Germinal center (tissue), 1 donor: ENCODE measurements at places on chromosomes 1 and 21.
A peak's percentile ranks its signal among the peaks of the same experiment; 100 is the strongest.

DNA sequence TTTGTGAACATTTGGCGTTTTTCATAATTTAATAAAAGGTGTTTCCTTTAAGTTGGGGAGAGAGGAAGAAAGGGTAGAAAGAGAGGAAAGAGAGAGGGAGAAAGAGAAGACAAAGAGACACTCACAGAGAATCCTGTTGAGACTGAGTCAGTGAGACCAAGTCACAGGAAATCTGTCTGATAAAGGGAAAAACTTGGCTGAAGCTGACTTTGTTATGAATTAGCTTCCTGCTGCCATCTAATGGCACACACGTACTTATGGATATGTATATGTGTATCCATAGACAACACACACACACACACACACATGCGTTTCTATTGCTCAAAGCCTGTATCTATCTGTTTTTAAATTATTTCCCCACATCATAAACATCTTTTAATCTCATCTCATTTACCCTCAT lies 42.5 kb upstream of the DISC1 start:
- no peak for DNase-seq

DNA sequence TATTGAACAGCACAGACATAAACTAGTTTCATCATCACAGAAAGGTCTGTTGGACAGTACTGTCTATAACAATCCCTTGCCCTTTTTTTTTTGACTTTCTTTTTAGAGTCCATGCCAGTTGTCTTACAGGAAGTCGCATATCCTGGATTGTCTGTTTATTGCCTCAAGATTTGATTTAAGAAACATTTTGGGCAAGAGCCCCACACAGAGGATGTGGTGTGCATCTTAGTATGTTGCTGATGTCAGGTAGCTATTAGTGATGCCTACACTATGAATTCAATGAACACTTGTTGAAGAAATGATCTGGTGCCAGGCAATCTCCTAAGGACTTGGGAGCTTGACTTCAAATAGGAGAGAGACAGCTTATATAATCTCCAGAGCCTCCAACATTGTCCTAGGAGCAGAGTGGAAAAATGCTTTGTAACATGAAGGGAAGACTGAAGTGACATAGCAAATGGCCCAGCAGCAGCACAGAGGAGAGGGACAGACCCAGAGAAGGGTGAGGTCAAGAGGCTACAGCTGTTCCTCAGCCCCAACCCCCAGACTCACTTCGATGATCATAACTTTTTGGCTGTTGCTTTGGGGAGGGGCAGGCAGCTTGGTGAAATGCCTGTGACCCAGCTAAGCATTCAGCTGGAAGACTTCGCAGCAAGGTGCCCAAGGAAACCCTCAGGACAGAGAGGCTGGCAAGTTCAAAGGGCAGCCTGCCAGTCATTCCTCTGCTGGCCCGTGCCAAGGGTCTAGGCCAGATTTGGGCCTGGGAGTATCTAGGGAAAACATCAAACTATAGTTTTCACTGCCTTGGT lies 7.5 kb upstream of the RAB29 start:
- DNase-seq: peak; percentile 0

DNA sequence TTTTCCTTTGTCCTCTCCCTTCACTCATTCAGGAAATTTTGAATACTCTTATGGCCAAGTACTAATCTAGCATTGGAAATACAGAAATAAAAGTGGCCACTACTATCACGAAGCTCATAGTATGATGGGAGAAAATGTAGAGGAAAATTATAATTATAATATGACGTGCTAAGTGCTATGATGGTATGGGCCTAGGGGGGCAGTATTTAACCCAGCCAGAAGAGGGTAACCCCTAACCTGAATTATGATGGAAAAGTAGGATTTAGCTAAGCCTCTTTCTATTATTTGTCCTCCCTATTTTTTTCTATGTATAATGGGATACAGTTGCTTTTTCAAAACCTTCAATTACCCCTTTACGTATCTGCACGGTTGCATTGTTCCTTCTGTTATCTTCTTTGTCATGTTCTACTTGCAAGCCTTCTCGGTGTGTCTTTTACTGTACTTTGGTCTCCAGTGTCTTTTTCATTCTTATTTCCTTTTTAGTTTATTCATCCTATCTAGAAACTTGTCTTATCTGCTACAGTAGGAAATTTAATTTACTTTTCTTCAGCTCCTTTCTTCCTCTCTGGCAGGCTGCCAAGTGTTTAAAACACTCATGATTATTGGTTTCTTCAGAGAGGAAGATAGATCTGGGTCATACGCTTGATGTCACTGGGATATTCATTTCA lies 88.8 kb upstream of the GPR52 start:
- no peak for DNase-seq

GRCh38 chr1:172556461-172556860 lies 23.5 kb downstream of the SUCO start:
- no peak for DNase-seq

DNA sequence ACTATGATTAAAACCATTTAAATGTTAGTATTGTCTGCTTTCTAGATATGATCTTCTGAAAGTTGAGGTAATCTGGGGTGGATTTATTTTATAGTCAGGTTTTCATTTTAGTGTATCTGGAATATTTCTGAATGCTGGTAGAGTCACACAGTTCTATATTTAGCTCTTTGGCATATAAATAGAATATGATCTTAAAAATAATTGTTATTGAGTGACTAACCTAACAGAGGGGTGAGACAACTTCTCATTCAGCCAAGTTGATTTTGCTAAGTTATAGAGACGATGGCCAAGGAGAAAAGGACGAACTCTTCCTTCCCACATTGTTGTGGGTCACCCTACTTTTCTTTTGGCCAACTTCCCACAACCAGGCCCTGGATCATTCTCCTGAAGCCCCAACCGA lies 7.2 kb upstream of the MT1HL1 start:
- no peak for DNase-seq

DNA sequence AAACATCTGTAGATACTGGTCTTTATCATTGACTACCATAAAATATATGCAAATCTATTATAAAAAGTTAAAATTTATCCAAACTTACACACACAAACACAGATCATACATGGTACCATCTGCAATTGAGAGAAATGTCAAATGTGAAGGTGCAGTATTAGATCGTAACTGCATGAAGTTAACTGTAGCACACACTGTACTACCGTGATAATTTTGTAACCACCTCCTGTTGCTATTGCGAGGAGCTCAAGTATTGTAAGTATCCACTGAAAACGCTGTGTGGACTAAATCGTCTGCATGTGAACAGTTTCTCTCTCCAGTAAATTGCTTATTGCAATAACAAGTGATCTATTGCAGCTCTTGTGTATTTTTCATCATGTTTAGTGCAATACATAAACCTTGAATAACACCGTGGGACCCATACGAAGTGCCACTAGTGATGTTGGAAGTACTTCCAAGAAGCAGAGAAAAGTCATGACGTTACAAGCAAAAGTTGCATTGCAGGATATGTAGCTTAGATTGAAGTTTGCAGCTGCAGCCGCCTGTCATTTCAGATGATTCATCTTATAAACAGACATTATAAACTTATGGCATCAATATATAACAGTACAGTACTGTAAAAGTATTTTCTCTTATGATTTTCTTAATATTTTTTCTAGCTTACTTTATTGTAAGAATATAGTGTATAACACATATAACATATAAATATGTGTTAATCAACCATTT lies 172.9 kb downstream of the SDCCAG8 start:
- DNase-seq: no peak

- no peak for DNase-seq
Observed at GRCh38 chr1:231882790-231883189, 256.2 kb downstream of the DISC1 start.

DNA sequence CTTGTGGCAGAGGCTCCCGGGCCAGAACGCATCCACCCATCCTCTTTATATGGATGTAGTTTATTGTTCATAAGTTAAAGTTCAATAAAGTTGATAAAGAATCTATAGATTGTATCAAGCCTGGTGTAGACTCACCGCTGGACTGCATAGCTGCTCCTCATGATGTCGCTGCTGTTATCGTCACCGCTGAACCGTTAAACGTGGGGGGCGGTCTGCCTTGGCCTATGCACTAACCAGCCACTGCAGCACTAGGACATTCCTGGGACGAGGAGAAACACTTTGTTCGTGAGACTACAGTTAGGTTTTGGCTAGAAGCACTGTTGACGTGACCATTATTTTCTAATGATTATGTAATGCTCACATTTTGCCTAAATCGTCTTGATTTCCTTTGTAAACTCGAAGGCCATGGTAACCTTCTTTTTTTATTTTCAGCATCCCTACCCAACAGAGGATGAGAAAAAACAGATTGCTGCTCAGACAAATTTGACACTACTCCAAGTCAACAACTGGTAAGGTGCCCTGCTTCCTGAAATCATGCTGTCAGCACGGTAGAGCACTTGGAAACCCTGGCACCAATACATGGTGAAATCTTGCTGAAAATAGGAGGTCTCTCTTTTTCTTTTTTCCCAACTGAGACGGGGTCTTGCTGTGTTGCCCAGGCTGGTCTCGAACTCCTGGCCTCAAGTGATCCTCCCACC lies 50.2 kb downstream of the PKNOX1 start:
- no peak for DNase-seq

DNA sequence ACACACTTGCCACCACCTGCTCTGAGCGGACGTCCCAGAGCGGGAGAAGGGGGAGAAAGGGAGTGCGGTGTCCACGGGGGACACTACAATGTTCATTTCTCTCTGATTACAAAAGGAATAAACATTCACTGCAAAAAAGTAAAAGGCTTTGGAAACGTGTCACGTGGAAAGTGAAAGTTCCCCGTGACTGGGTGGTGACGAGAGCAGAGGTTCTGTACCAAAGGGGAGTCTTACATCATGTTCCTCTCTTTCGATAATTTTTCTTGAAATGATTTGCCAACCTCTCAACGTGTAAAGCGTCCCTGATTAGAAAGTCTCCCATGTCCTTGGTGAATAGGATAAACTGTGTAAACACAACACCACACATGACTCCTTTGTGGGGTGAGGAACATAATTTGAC lies 22.0 kb upstream of the PRDM15 start:
- no peak for DNase-seq

- no peak for DNase-seq
Observed at GRCh38 chr1:53697721-53698383, 41.1 kb downstream of the GLIS1 start.

- DNase-seq: no peak
Observed at GRCh38 chr1:47843059-47843458, 154.1 kb downstream of the TRABD2B start.

DNA sequence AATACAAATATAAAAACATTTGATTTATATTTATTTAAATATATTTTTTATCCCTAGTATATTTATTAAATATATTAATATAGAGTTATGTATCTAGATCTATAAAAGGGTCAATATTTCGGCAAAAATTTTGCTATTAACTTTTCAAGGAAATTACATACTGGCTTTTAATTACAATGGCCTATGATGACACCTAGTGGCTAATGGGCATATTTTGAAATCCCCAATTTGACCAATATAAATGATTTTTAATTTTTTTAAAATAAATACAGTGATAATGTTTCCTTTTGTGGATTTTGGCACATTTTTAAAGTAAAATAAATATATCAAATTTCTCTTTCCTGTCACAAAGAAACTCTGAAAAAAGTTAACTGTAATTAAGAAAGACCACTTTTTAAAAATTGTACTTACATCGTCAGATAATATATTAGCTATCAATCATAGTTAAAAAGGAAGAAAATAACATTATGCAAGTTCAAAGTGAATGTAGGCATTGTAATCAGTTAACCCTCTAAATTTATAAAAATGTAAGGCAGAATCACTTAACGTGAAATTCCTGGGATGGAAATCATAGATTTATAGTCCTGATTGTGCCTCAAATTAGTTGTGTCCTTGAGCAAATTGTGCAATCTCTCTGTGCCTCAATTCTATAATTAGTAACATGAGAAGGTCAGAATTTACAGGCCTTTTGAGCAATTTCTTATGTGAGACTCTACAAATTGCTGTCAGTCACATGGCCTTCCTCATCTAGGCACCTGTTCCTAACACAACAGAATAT lies 25.6 kb upstream of the RGS13 start:
- peak; percentile 24 for DNase-seq

DNA sequence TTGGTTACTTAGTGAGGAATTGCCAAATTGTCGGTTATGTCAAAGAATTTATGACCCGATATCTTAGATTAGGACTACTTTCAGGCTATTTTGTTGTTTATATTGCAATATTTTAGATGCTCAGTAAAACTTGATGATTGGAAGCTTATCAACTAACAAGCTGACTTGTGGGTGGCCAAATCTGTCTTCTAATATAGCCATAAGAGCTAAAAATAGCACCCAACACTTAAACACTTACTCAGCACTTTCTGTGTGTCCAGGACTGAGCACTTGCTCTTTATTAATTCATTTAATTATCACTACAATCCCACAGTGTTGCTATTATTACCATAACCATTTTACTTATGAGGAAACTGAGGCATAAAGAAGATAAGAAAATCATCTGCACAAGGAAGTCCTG lies 50.4 kb downstream of the RWDD3 start:
- no peak for DNase-seq

GRCh38 chr1:207853372-207853757 lies 57.6 kb downstream of the CD34 start:
- no peak for DNase-seq

DNA sequence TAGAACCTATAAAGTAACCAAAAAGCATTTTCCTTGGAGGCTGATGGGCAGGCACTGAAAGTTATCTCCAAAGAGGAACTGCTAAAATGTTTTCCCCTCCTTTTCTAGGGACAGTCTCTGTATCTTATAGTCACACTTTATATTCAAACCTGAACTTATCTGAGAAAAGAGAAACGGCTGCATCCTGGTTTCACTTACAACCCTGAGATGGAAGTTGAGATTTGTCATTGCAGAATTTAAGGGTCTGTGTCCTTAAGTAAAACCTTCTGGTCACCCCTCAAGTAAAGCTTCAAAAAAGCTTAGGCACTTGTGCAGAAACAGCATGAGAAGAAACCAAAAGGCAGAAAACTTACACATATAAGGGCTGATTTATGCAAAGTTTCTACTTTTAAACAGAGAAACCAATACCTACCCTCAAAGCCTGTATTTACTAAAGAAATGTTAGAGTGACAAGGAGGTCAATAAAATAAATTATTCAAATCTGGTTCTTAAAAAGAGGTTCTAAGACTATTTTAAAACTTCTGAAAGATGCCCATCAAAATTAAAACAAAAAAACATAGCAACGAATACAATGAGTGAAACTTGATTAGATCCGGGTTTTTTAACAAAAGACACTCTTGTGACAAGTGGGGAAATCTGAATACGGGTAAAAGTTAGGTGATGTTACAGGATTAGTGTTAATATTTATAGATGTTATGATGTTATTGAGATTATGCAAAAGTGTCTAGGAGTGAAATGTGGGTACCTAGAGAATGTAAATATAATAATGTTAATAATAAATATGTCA lies 9.9 kb downstream of the CD58 start:
- no peak for DNase-seq

DNA sequence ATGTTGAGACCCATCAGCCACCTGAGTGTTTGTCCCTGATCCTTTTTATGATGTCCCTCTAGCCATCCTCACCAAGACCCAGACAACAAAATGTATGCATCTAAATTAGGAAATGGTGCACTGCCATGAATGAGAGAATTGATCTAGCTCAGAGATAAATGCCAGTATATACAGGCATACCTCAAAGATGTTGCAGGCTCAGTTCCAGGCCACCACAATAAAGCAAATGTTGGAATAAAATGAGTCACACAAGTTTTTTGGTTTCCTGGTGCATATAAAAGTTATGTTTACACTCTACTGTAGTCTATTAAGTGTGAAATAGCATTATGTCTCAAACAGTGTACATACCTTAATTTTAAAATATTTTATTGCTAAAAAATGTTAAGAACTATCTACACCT lies 63.9 kb downstream of the CHIA start:
- DNase-seq: no peak
